ENCODE measurements at places on chromosomes 4 and X.

DNA sequence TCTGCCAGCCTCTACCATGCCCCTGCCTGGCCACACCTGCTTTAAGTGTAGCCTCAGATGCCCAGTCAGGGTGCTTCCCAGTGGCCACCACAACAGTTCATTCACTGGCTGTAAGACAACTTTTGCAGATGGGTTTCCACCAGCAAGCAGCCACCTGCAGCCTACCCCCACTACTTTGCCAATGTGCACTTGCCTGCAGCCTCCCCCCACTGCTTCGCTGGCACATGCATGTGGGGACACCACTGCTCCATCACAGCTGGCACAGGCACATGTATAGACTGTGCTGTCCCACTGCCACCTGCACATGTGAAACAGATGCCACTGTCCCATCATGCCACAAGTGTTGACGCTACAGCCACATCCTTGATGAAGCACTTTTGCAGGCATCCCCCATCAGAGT lies 723.9 kb downstream of the SH3BGRL start:
- DNase-seq: no peak

DNA sequence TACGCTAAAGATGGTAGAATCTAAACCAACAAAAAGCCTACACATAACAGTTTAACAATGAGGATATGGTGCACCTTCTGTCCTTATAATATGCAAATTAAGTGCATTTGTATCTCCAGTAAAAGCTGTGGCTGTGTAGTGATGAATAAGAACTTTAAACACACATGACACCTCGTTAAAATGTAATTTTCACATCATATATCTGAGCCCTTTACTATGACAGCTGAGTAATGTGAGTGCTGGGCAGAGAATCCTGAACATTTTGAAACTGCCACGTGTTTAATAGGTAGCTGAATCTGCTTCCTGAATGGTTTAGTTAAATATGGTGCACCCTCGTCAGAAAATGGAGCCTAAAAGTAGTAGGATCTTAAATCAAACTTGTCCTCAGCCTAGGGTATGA lies 540.8 kb downstream of the ADGRL3 start:
- DNase-seq: no peak

DNA sequence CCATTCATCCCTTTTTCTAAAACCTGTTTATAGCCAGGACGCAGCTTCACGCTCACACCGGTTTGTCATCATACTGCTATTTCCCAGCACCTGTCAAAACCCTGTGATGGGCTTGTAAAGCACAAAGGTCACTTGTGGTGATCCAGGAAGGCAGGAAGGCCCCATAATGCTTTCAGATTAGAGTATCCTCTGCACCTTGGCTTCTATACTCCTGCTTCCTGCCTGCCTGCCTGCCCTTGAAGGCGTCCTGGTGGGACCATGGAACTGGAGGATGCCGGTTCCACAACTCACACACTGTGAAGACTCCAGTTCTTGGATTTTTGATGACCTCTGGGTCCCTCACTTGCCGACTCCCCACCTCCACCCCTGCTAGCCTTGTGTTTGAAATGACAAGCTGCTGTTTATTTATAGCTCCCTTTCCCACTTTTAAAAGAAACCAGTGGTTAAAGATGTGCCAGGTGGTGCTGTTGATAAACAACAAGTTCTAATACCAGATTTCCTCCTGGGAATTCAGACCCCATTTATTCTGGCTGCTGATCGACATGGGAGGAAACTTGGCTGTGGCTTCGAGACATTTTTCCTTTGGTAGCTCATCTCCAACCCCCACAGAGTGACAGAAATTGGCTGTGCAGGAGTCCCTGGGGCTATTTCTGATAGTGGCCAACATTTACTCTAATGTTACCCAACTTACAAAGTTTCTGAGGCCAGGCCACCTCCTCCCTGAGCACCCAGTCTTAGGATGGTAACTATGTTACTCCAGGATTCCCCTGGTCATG lies 211.5 kb downstream of the KDR start:
- no peak for DNase-seq

DNA sequence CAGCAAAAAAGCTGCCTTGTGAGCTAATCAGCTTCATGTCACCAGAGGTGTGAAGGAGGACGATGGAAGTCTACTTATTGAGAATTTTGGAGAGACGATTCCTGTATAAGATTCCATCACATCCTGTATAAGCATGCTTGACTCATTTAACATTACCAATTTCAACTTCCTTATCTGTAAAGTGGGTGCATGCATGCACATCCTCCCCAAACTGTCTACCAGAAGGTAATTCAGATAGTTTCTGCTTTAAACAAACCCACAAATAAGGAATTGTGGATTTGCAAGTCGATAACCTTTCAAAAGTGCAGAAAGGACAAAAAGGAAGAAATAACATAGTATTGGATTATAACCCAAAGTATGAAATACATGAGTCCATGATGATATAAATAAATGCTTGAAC lies 31.1 kb downstream of the AKAP4 start:
- no peak for DNase-seq

DNA sequence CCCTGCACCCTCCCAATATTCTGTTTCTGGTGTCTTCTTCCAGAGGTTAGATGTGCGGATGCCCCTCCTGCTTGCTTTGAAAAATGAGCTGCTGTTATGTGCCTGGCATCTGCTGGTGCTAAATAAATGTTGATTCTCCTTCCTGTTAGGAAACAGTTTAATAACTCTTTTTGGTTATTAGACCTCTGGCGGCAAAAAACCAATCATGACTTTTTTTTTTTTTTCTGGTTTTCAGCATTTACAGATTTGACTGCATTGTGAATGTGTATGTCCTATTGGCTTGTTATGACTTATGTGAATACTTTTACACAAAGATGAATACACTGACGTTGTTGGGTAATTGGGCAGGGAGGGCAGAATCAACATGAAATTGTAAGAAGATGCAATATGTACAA lies 13.6 kb upstream of the TMEM156 start:
- no peak for DNase-seq

DNA sequence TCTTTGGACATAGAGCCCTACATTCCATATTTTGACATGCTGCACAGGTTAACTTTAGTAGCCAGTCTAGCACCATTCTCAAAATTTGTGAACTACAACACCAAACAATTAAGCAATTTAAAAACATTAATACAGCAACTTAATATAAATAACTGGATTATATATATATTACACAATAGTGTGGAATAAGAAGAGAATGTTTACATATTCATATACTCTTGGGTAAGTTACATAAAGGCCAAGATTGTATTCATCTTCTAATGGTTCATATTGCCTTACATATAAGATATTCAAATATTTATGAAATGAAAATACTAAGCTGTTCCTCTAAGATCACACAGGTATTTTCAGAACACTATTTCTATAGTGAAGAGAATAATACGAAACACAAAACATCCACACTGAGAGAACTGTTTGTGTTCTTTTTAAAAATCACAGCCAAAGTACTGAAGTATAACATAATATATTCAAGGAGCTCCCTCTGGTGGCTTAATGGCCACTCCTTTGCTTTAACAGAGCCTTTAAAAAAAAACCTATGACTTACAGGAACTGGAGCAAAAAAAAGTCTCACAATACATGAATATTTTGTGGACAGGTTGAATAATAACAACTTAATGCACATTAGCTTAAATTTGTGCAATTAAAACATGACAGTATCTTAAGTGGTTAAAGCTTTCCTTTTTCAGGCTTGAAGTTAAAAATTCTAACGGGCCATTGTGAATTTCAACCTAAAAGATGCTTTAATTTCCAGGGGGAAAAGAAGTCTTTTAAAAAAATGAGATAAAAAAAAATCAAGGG lies 46.2 kb downstream of the NEK1 start:
- DNase-seq: no peak

- DNase-seq: no peak
Measured at GRCh38 chr4:57777876-57778275, 667.7 kb upstream of the IGFBP7 start.

GRCh38 chr4:118345813-118346212 lies 7.0 kb downstream of the PRSS12 start:
- no peak for DNase-seq

- no peak for DNase-seq
Measured at GRCh38 chr4:8540072-8540471, 40.1 kb upstream of the GPR78 start.

DNA sequence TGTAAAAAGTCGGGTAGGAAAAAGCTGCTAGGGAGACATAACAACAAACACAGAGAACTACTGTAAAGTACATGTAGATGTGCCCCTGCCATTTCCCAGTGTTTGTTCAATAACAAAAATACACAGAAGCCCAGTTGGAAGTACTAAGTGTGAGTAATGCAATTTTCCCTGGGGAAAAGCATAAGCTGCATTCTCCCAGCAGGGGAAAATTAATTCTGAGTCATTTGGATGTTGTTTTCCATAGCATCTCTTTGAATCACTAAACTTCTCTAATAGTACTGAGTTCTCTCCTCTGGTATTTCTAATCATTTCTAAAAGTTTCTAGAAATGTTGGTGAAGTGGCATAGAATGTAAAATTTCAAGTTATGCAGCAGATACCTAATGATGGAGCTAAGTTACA lies 1114.9 kb downstream of the C4orf33 start:
- DNase-seq: no peak

- DNase-seq: no peak
Measured at GRCh38 chr4:164405774-164406173, 348.2 kb upstream of the SMIM31 start.

GRCh38 chr4:128060121-128060698 lies 902 bp upstream of the LARP1B start:
- no peak for DNase-seq

- no peak for DNase-seq
Measured at GRCh38 chrX:153387987-153388721, 13.0 kb downstream of the PNMA6E start.

GRCh38 chr4:74449571-74450297 lies 4.8 kb downstream of the AREG start:
- no peak for DNase-seq

- no peak for DNase-seq
Measured at GRCh38 chrX:5726224-5726623, 502.4 kb downstream of the NLGN4X start.

- no peak for DNase-seq
Measured at GRCh38 chr4:10688846-10689245, 4.3 kb upstream of the CLNK start.

DNA sequence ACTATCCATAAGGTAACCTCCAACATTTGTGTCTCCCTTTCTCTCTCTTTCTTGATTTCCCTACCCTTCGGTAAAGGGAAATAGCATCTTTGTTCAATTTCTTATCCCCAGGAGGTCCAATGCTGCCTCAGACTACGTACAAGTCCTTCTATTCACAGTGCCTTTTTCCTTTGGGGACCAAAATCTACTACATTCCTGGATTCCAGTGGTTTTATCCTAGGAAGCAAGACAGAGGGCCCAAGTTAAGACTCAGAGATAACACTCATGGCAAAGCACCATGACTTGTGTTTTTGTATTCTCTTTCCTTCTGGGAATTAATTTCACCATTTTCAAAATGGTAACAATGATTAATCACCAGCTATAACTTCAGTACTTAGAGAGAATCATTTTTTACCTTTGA lies 10.6 kb downstream of the G3BP2 start:
- no peak for DNase-seq

DNA sequence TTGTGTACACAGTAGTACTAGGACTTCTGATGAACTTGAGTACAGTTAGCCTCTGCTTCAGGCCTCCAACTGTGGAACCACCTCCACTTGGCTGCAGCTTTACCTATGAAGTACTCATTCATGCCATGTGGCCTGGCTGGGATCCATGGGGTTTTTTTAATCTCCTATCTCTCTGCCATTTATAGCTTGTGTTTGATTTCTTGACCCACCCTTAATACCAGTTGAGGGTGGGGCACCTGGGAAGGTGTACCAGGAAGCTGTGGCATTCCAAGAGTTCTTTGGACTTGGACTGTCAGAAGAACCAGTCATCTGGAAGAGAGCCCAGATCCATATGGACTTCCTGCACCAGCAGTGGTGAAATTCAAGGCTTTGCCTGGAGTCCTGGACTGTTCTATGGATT lies 230.1 kb downstream of the SHROOM3 start:
- no peak for DNase-seq

GRCh38 chr4:76233967-76234678 lies 17.4 kb upstream of the FAM47E start:
- no peak for DNase-seq
